ENCODE measurements at places on chromosomes 4 and X. TPM values are rescaled to one million over a fixed set of nuclear protein-coding genes. Genes with fewer than 3 reads are reported as not detected.

Gene TMSB15C
- 4.7 TPM for total RNA-seq

Gene CXCL10
- not detected for total RNA-seq

Gene GABRB1
- not detected for total RNA-seq

GRCh38 chr4:2798399-2799223, 5.7 kb downstream of the SH3BP2 start:
- peak overlapping the region; percentile 40 for H3K4me3 ChIP-seq
- peak overlapping the region; percentile 84 for H3K27ac ChIP-seq
- no peaks in the 10 kb centered on the region for H3K36me3 ChIP-seq
- H3K4me1 ChIP-seq = peaks cover 98% of the 10 kb centered on the region

DNA sequence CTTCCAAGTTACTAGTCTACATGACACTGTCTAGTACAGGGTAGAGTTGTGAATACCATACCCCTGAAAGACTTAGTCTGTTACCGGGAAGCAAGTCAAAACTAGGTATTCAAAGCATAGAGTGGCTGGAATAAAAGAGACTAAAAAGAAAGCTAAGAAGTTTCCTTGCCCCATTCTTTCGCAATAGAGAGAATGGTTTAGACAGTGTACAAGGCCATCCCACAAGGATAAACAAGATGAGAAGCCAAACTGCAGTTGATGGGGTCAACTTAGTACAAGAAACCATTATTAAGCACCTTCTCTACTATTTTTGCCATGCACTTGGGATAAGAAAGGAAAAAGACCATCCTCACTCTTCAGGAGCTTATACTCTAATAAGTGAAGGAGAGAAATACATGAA, 30.3 kb downstream of the AMMECR1 start:
- DNase-seq = no peak
- H3K4me1 ChIP-seq = no peaks in the 10 kb centered on the region
- no peaks in the 10 kb centered on the region for H3K27me3 ChIP-seq
- no peak overlapping the region for H3K27ac ChIP-seq
- H3K36me3 ChIP-seq = no peaks in the 10 kb centered on the region

GRCh38 chr4:169335331-169335730, 64.6 kb upstream of the SH3RF1 start:
- no peaks in the 10 kb centered on the region for H3K36me3 ChIP-seq
- no peaks in the 10 kb centered on the region for H3K27me3 ChIP-seq
- no peaks in the 10 kb centered on the region for H3K4me1 ChIP-seq
- no peak overlapping the region for H3K4me3 ChIP-seq

GRCh38 chr4:151031831-151032605, 16.9 kb upstream of the LRBA start:
- H3K36me3 ChIP-seq = no peaks in the 10 kb centered on the region
- no peaks in the 10 kb centered on the region for H3K27me3 ChIP-seq
- DNase-seq = no peak
- H3K4me3 ChIP-seq = no peak overlapping the region
- no peak overlapping the region for H3K27ac ChIP-seq

DNA sequence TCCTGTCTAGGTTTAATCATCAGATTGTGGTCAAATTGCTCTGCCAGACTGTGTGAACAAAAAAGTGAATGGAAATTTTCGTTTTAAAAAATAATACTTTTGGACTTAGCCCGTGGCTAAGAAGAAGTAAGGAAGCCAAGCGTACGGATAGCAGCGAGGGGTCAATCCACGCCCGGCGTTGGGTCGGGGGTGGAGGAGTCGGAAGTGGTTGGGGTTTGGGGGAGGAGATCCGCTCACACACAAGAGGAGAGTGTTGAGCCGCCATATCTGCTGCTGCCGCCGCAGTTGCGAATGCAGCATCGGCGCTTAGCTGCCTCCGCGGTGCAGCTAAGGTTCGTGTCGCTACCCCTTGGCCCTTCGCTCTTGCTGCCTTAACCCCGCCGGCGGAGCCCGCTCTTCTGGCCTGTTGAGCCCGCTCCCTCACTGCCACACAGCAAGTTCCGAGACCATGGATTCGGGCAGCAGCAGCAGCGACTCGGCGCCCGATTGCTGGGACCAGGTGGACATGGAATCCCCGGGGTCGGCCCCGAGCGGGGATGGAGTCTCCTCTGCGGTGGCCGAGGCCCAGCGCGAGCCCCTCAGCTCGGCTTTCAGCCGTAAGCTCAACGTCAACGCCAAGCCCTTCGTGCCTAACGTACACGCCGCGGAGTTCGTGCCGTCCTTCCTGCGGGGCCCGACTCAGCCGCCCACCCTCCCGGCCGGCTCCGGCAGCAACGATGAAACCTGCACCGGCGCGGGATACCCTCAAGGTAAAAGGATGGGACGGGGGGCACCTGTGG, at the start of gene GSPT2:
Gene GSPT2, plus strand, starts transcription at position 264 of the 779 bp plus-strand sequence. Its CDS starts 185 bp downstream, at position 449.
- no peaks in the 10 kb centered on the region for H3K4me1 ChIP-seq
- H3K36me3 ChIP-seq = no peaks in the 10 kb centered on the region
- H3K27ac ChIP-seq = no peak within 1 kb of the TSS
- H3K4me3 ChIP-seq = peak within 1 kb of the TSS; percentile 54

DNA sequence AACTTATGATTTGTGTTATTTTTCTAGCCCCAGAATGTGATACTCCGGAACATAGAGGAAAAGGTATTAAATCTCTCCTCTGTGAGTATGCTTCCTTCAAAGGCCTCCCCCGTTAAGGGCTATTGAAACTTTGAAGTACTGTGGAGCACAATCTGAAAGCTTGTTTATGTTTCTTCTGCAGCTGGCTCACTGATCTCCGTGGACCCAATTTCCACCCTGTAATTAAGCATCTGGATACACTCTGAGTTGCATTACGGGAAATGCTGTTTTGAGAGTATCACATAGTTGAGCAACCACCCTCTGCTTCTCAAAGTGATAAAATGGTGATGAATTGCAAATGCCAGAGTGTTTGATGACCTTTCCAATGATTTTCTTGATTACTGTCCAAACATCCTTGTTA, 296.8 kb upstream of the PABPC5 start:
- no peaks in the 10 kb centered on the region for H3K27me3 ChIP-seq
- H3K4me1 ChIP-seq = no peaks in the 10 kb centered on the region
- H3K27ac ChIP-seq = no peak overlapping the region
- no peaks in the 10 kb centered on the region for H3K36me3 ChIP-seq
- H3K4me3 ChIP-seq = no peak overlapping the region
- no peak for DNase-seq

DNA sequence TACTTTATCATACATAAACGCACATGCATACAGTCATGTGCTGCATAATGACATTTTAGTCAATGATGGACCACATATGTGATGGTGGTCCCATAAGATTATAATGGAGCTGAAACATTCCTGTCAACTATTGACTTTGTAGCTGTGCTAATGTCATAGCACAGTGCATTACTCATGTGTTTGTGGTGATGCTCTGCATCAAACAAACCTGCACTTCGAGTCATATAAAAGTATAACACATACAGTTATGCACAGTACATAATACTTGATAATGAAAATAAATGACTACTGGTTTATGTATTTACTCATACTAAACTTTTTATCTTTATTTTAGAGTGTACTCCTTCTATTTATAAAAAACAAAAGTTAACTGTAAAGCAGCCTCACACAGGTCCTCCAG, 60.5 kb upstream of the MCUB start:
- H3K27me3 ChIP-seq = no peaks in the 10 kb centered on the region
- no peak for DNase-seq
- no peak overlapping the region for H3K27ac ChIP-seq
- no peaks in the 10 kb centered on the region for H3K4me1 ChIP-seq
- peaks cover 75% of the 10 kb centered on the region for H3K36me3 ChIP-seq
- no peak overlapping the region for H3K4me3 ChIP-seq

DNA sequence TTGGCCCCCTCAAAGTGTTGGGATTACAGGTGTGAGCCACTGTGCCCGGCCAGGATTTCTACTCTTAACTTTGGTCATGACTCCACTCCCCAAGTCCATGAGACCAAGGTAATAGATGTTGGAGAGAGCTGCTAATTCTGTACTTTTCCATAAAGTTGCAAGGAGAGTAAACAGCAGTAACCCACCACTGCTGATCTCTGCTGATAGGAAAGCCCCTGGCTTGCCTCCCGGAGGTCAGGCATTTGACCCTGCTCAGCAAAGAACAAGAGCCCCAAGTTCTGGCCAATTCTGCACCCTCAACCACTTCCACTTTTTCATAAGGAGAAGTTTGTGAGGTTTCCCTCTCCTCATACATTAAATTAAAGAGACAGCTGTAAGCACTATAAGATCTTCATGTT, 143.0 kb downstream of the RASL11B start:
- H3K27ac ChIP-seq = no peak overlapping the region
- H3K27me3 ChIP-seq = no peaks in the 10 kb centered on the region
- H3K4me3 ChIP-seq = no peak overlapping the region

DNA sequence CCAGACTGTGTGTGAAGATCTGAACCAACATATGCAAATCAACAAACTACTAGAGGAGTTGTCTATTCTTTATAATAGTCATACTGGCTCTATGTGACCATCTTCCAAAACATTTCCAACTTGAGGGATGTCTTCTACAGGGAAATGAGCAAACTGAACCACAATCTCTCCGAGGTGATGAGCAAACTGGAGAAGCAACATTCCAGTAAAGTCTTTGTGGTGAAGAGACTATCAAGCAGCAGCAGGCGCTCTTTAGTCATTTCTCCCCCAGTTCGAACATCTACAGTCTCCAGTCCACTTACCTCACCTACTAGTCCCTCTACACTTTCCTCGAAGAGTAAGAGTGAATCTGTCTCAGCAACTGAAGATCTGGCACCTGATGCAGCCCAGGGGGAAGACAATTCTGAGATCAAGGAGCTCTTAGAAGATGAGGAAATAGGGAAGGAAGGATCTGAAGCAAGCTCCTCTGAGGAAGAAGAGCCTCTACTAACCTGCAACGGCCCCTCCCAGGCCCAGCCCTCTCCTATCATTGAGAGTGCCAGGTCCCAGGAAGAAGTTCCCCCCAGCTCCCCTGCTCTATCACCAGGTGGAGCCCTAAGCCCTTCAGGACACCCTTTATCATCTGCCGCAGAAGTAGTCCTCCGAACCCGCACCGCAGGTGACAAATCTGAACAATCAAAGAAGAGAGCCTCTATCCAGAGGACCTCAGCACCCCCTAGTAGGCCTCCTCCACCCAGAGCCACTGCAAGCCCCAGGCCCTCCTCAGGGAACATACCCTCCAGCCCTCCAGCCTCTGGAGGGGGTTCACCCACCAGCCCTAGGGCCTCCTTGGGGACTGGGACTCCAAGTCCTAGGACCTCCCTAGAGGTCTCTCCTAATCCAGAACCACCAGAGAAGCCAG, 98.1 kb downstream of the HNRNPD start:
- no peaks in the 10 kb centered on the region for H3K27me3 ChIP-seq
- no peak overlapping the region for H3K4me3 ChIP-seq
- H3K36me3 ChIP-seq = no peaks in the 10 kb centered on the region
- H3K4me1 ChIP-seq = no peaks in the 10 kb centered on the region

DNA sequence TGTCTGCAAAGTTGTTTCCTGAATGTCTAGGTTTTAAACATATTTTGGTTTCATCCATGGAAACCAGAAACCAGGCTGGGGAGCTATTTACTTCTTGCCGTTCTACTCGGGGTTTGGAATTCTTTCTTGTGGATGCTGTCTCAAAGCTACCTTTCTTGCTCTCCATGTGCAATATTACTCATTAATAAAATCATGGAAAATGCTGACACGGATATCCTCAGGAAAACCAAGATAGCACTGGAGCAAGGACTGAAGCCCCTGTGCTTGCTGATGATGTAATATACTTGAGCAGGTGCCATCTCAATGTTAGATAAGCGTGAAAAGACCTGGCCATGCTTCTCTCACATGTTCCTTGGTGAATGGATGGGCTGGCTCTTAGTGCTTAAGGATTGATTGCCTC, 41.5 kb upstream of the HPF1 start:
- no peaks in the 10 kb centered on the region for H3K27me3 ChIP-seq
- DNase-seq = no peak
- H3K4me3 ChIP-seq = no peak overlapping the region
- no peaks in the 10 kb centered on the region for H3K36me3 ChIP-seq

DNA sequence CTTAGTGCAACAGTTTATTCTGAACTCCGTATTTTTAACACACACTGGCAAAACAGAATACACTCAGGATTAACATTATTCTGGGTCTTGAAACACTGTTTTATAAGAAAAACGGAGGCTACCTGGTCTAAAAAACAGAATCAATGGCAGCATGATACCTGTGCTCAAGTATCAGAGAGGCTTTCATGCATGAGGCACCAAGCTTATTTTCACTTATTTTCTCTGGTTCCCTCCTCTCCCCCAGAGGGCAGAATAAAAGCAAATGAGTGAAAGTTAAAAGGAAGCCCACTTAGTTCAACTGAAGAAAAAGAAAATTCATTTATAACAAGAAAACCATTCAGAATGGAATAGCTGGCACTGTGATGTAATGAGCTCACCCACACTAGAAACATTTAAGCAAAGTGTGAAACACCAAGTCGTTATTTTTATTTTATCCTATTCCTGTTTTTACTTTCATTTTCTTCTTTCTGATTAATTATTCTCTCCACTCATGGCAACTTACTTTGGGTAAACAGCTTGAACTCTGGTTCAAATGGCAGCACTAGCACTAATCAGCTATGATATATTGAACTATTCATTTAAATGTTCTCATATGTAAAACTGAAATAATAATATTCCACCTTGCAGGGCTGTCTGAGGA, 211.8 kb downstream of the PPP3CA start:
- no peak overlapping the region for H3K27ac ChIP-seq
- DNase-seq = no peak
- H3K36me3 ChIP-seq = no peaks in the 10 kb centered on the region
- peak overlapping the region; percentile 18 for H3K4me3 ChIP-seq
- no peaks in the 10 kb centered on the region for H3K27me3 ChIP-seq
- peaks cover 15% of the 10 kb centered on the region for H3K4me1 ChIP-seq

- peaks cover 26% of the 10 kb centered on the region for H3K4me1 ChIP-seq
- no peak overlapping the region for H3K27ac ChIP-seq
Measured at GRCh38 chr4:183906739-183907651, 1.9 kb downstream of the STOX2 start.

DNA sequence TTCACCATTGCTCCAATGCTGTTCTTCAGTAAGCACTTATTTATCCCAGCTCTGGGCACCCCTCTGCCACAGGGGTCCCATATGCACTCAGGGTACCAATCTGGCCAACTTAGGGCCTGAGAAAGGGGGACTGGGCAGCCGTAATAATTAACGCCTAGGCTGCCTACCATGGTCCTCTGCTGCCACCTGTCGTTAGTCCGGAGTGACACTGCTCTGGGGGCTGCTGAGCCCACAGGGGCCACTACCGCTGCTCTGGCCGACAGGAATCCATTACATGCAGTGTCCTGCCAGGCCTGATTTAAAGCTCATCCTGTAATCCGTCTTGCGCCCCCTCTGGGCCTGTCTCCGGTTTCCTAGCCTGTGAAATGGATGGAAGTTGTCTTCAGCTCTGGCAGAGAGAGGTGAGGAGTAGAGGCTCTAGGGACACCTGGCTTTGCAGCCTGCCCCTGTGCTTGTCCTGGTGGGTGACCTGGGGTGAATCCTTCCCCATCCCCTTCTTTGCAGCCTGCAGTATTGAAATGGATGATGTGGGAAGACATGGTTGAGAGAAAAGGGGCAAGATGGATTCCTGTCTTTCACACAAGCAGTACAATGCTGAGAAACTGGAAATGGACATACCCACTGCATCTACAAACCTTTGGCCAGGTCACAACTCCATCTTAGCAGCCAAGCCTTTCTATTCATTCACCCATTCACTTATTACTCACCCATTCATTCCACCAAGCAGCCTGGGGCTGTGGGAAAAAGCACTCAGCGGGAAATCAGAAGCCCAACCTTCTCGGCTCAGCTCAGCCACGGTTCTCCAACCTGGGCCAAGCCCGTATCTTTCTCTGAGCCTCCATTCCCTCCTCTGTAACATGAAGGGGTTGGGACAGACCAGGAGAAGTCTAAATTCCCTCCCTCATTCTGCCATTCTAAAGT, 116.3 kb upstream of the NALF2 start:
- H3K27ac ChIP-seq = no peak overlapping the region
- no peaks in the 10 kb centered on the region for H3K27me3 ChIP-seq
- no peaks in the 10 kb centered on the region for H3K36me3 ChIP-seq
- DNase-seq = no peak
- peaks cover 6% of the 10 kb centered on the region for H3K4me1 ChIP-seq

Measured in suprapubic skin (tissue), 4 donors.